ENCODE measurements at places on chromosomes 13 and 19. TPM values are rescaled to one million over a fixed set of nuclear protein-coding genes. Genes with fewer than 3 reads are reported as not detected.

PLVAP gene
- total RNA-seq = 8.5 TPM

SYCN gene
- total RNA-seq = 1.3 TPM

DNA sequence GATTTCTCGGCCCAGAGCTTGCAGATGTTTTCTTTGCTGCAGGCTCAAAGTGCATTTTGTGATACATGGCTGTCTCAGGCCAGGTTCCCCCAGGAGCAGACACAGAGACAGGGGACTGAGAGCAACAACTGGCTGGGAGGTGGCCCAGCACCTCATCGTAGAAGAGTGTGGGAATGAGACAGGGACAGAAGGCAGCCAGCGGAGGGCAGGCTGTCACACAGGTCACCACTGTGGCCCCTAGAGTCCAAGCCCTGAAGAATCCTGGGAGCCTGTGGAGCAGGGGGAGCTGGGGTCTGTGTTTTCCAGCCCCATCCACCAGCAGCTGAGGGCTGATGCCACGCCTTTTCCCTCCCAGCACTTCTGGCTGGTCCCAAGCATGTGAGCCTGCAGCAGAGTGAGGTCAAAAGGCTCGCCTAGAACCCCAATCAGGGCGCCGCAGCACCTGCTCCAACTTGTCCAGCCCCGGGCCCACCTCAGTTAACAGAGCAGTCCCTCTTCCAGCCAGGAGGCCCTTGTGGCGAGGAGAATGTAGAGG, 723.8 kb downstream of the UQCRFS1 start:
- no peaks in the 10 kb centered on the region for H3K36me3 ChIP-seq
- H3K4me3 ChIP-seq = no peak overlapping the region
- no peaks in the 10 kb centered on the region for H3K4me1 ChIP-seq
- H3K27me3 ChIP-seq = no peaks in the 10 kb centered on the region
- DNase-seq = peak; percentile 30

GRCh38 chr13:19605161-19605955, 28.1 kb upstream of the MPHOSPH8 start:
- H3K4me3 ChIP-seq = no peak overlapping the region
- H3K27me3 ChIP-seq = peaks cover 13% of the 10 kb centered on the region
- peaks cover 9% of the 10 kb centered on the region for H3K4me1 ChIP-seq
- no peak overlapping the region for H3K27ac ChIP-seq
- DNase-seq = no peak
- no peaks in the 10 kb centered on the region for H3K36me3 ChIP-seq

DNA sequence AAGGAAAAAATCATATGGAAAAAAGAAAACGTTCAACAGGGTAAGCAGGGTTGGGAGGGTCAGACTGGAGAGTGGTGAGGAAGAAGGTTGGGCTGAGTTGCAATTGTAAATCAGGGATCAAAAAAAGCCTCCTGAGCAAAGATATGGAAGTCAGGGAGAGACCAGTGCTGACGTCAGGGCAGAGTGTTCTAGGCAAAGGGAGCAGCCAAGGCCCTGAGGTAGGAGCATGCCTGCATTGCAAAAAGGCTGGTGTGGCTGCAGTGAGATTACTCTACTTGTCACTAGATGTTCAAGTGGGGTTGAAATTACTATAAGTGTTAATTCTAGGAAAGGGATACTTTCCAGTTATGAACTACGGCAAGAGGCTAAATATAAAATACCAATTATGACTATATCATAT, 562.0 kb downstream of the MYO16 start:
- H3K36me3 ChIP-seq = no peaks in the 10 kb centered on the region
- no peak for DNase-seq
- no peaks in the 10 kb centered on the region for H3K27me3 ChIP-seq
- no peak overlapping the region for H3K4me3 ChIP-seq
- H3K27ac ChIP-seq = no peak overlapping the region
- H3K4me1 ChIP-seq = no peaks in the 10 kb centered on the region

- no peak overlapping the region for H3K4me3 ChIP-seq
- no peak for DNase-seq
- no peak overlapping the region for H3K27ac ChIP-seq
- no peaks in the 10 kb centered on the region for H3K27me3 ChIP-seq
- no peaks in the 10 kb centered on the region for H3K4me1 ChIP-seq
These were observed 17.3 kb downstream of the PRKCSH start for GRCh38 chr19:11452620-11453310.

- H3K4me1 ChIP-seq = peaks cover 16% of the 10 kb centered on the region
- no peak overlapping the region for H3K4me3 ChIP-seq
- H3K27me3 ChIP-seq = no peaks in the 10 kb centered on the region
- no peak overlapping the region for H3K27ac ChIP-seq
- no peaks in the 10 kb centered on the region for H3K36me3 ChIP-seq
These were observed 5.0 kb downstream of the FFAR1 start for GRCh38 chr19:35352448-35353304.

ZNF227 gene
- total RNA-seq = 23.0 TPM

- no peaks in the 10 kb centered on the region for H3K27me3 ChIP-seq
- peaks cover 45% of the 10 kb centered on the region for H3K36me3 ChIP-seq
- no peaks in the 10 kb centered on the region for H3K4me1 ChIP-seq
- H3K27ac ChIP-seq = no peak overlapping the region
- DNase-seq = peak; percentile 79
These were observed 1.1 kb downstream of the TMEM86B start for GRCh38 chr19:55227241-55228014.

DNA sequence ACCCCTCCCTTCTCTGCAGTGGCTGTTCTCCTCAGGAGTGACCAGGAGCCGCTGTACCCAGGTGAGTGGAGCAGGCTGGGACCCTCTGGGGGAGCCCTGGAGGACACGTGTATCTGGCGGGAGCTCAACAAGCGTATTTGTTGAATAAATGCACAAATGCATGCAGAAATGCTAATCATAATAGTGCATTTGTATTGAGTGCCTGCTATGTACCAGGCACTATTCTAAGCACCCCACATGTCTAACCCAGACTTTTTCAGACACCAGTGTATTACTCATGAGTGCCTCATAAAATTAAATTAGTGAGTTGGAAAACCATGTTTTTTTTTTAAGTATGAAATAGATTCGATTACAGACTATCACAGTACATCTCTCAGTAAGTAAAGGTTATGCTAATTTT, 7.9 kb downstream of the HPN start:
- no peak overlapping the region for H3K4me3 ChIP-seq
- H3K27me3 ChIP-seq = no peaks in the 10 kb centered on the region
- no peak overlapping the region for H3K27ac ChIP-seq
- H3K36me3 ChIP-seq = no peaks in the 10 kb centered on the region

TNFRSF19 gene
- 7.8 TPM for total RNA-seq

DNA sequence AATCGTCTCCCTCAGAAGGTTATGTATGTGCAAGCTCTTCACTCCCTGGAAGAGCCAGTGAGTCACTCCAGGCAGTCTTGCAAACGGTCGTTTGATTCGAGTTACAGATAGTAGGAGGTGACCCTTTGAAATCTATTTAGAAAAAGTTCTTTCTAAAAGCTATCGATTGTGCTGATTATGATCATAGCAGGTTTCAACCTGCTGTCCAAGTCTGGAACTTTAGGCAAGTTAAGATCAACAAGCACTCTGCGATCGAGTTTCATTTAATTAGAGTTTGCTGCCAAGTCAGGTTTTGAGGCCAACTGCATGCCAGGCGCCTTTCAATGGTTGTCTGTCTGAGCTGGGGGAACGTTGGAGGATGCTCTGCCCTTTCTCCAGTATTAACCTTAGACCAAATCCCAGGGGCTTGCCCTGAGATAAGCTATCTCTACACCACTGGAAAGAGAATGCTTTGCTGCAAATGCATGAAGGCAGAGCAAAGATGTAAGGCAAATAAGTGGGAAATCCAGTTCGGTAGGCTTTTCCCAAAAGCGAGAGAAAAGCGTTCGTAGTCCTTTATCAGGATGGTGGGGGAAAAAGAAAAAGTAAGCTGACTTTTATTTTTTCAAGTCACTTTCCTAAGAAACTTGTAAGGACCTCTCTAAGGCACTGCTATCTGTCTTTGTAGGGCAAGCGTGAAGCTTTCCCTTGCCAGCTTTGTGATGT, 287.5 kb downstream of the ATP8A2 start:
- H3K4me1 ChIP-seq = no peaks in the 10 kb centered on the region
- H3K4me3 ChIP-seq = no peak overlapping the region
- no peak overlapping the region for H3K27ac ChIP-seq
- DNase-seq = no peak
- no peaks in the 10 kb centered on the region for H3K36me3 ChIP-seq

GRCh38 chr13:28532388-28533124, 37.6 kb upstream of the FLT1 start:
- no peaks in the 10 kb centered on the region for H3K36me3 ChIP-seq
- H3K4me3 ChIP-seq = peak overlapping the region; percentile 59
- peaks cover 17% of the 10 kb centered on the region for H3K4me1 ChIP-seq
- H3K27me3 ChIP-seq = peaks cover 17% of the 10 kb centered on the region
- peak overlapping the region; percentile 78 for H3K27ac ChIP-seq
- DNase-seq = peak; percentile 37

PSG3 gene
- not detected for total RNA-seq

DNA sequence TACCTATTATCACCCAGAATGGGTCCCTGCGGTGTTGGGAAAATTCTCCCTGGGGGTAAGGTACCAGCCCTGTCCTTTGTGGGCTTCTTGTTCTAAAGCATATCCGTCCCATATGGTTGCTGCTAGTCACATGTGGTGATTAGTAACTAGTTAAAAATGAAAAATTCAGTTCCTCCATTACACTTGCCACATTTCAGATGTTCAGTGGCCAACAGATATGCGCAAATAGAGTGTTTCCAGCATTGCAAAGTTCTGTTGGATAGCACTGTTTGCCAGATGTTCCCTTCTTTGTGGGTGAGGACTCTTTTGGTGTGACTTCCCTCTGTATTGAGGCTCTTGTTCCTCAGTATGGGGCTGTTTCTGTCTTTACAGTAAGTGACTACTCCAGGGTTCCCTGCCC, 3.8 kb downstream of the CNOT3 start:
- no peak for DNase-seq
- no peak overlapping the region for H3K27ac ChIP-seq
- peaks cover 33% of the 10 kb centered on the region for H3K4me1 ChIP-seq

DNA sequence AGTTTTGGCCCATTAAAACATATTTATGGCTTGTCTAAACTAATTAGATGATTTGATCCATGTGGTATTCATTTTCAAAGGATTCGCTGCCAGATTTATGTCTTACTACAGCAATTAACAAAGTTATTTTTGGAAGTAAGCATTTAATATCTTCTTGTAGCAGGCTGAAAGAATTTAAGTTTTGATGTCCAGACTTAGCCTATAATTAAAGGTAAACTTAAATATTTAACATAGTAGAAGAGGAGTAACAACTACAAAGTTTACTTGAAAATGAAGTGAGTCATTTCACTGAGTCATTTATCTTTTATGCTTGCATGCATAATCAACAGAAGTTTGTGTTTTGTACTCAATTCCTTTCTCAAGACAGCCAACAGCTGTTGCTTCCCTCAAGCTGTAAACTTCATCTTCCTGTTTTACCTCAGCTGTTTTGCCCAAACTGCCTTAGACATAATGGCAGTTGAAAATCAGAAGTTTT, 58.1 kb downstream of the EDNRB start:
- peaks cover 15% of the 10 kb centered on the region for H3K4me1 ChIP-seq
- H3K36me3 ChIP-seq = no peaks in the 10 kb centered on the region
- DNase-seq = no peak
- no peaks in the 10 kb centered on the region for H3K27me3 ChIP-seq
- peak overlapping the region; percentile 63 for H3K27ac ChIP-seq
- no peak overlapping the region for H3K4me3 ChIP-seq

WASF3 gene
- total RNA-seq = 12.6 TPM

DNA sequence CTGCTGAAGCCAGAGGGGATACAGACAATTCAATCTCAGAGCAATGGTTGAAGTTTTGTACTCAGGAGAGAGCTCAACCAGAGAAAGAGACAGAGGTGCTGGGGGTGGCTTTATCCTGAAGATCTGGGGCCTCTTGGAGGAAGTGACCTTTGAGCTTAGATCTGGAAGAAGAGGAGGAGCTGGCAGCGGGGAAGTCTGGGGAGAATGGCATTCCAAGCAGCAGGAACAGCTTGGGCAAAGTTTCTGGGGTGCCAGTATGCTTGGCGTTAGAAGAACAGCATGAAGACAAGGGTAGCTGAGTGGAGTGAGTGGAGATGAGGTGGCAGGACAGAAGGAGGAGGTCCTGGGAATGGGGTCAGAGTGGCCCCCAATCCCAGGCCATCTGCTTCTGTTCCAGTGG, 11.3 kb downstream of the MAST3 start:
- no peak for DNase-seq
- H3K4me3 ChIP-seq = no peak overlapping the region
- H3K27me3 ChIP-seq = no peaks in the 10 kb centered on the region
- peak overlapping the region; percentile 90 for H3K27ac ChIP-seq
- peaks cover 44% of the 10 kb centered on the region for H3K4me1 ChIP-seq

GRCh38 chr19:6577476-6578125, 13.3 kb downstream of the CD70 start:
- peaks cover 7% of the 10 kb centered on the region for H3K4me1 ChIP-seq
- no peaks in the 10 kb centered on the region for H3K36me3 ChIP-seq
- DNase-seq = no peak

ACP7 gene
- not detected for total RNA-seq

TICAM1 gene
- 16.3 TPM for total RNA-seq

C19orf18 gene
- total RNA-seq = not detected

Measured in upper lobe of left lung (tissue), 6 donors.